ENCODE measurements at places on chromosomes 7 and 10. TPM values are rescaled to one million over a fixed set of nuclear protein-coding genes. Genes with fewer than 3 reads are reported as not detected.

The IFIT1 gene
- total RNA-seq: 8.4 TPM

The SLC39A12 gene
- total RNA-seq: 0.11 TPM

The FZD8 gene
- 12.4 TPM for total RNA-seq

The FAM25G gene
- not detected for total RNA-seq

The INSYN2A gene
- 0.27 TPM for total RNA-seq

The COA1 gene
- 59.4 TPM for total RNA-seq

The CYP17A1 gene
- total RNA-seq: 12.6 TPM

The PWWP2B gene
- total RNA-seq: 14.5 TPM

The GIMAP6 gene
- 17.7 TPM for total RNA-seq

The HOXA2 gene
- 2.7 TPM for total RNA-seq

The CYP2E1 gene
- total RNA-seq: 0.20 TPM

The IQUB gene
- 11.7 TPM for total RNA-seq

The IFIT1B gene
- total RNA-seq: not detected

The ADARB2 gene
- total RNA-seq: not detected

The PALD1 gene
- total RNA-seq: 28.2 TPM

The FGL2 gene
- 47.2 TPM for total RNA-seq

The AGR2 gene
- total RNA-seq: 2.6 TPM

The NKX2-3 gene
- 3.3 TPM for total RNA-seq

The TMEM26 gene
- total RNA-seq: 0.54 TPM

The CARD11 gene
- total RNA-seq: 7.7 TPM

The SLC26A5 gene
- total RNA-seq: 1.9 TPM

The DNAJB12 gene
- total RNA-seq: 38.8 TPM

The SVOPL gene
- 0.10 TPM for total RNA-seq

The AHR gene
- total RNA-seq: 127 TPM

The ZNF503 gene
- total RNA-seq: 10.7 TPM

The PIP gene
- total RNA-seq: not detected

The PILRB gene
- total RNA-seq: 64.4 TPM

The IL6 gene
- total RNA-seq: 10.9 TPM

The ANKRD7 gene
- 3.3 TPM for total RNA-seq

The NXPH1 gene
- not detected for total RNA-seq

The KDM7A gene
- total RNA-seq: 29.8 TPM

The SPAG6 gene
- total RNA-seq: not detected

The SYT15 gene
- 1.9 TPM for total RNA-seq

The NPFFR1 gene
- total RNA-seq: under 0.01 TPM

The ANXA11 gene
- total RNA-seq: 89.6 TPM

The MYL10 gene
- total RNA-seq: not detected

The ADO gene
- 21.8 TPM for total RNA-seq

The EPO gene
- not detected for total RNA-seq

The INMT gene
- total RNA-seq: 19.9 TPM

The ZC3HAV1L gene
- 73.7 TPM for total RNA-seq

The PKD2L1 gene
- total RNA-seq: not detected

The CCL26 gene
- total RNA-seq: not detected

The MPP7 gene
- total RNA-seq: 21.2 TPM

The GNG11 gene
- total RNA-seq: 10.7 TPM

The SORCS1 gene
- total RNA-seq: 1.2 TPM

Data from thyroid gland (tissue), 4 donors.